ENCODE measurements at places on chromosomes 5 and 9. TPM values are rescaled to one million over a fixed set of nuclear protein-coding genes. Genes with fewer than 3 reads are reported as not detected.

DNA sequence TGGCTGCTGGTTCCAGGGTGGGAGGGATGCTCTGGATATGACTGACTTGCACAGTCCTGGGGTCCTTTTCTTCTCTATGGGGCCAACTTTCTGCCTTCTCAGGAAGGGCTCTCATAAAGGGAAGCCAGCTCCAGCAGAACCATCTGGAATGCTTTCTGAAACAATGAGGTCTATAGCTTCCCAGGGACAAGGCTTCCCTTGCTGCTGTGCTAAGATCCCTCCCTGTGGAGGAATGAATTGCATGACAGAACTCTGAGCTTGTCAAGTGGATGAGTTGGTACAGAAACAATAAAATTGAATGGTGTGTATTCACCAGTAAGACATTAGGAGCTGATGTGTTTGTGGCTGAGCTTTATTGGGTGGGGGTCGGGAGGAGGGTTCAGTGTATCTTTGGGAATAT, 19.8 kb downstream of the CKMT2 start:
- DNase-seq, result no peak

GRCh38 chr5:138536665-138537315, 6.2 kb downstream of the ETF1 start:
- no peak for DNase-seq

GRCh38 chr9:2096376-2096970, 81.3 kb downstream of the SMARCA2 start:
- no peak for DNase-seq

The TMEM167A gene
- 22.3 TPM for total RNA-seq

DNA sequence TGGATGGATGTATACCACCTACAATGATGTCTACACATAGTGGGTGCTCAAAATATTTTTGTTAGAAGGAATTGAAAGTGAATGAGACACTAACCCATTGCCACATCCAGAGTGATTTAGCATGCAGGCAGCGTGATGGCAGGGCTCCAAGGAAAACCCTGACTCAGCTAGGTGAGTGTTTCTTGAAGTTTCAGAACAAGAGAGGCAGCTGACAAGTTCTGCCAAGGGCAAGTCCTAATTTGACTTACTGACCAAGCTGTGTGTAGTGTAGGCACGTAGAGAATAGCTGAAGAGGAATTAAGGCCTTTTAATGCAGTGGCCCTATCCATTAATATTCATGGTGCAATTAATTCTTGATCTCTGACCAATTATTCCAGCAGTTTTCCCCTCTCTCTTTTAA, 107.8 kb upstream of the ATP10B start:
- no peak for DNase-seq

GRCh38 chr5:32439086-32439642, 5.4 kb downstream of the ZFR start:
- no peak for DNase-seq

- no peak for DNase-seq
These were observed 54.0 kb downstream of the SHOC1 start for GRCh38 chr9:111740739-111741138.

The NPR3 gene
- total RNA-seq, result 14.7 TPM

DNA sequence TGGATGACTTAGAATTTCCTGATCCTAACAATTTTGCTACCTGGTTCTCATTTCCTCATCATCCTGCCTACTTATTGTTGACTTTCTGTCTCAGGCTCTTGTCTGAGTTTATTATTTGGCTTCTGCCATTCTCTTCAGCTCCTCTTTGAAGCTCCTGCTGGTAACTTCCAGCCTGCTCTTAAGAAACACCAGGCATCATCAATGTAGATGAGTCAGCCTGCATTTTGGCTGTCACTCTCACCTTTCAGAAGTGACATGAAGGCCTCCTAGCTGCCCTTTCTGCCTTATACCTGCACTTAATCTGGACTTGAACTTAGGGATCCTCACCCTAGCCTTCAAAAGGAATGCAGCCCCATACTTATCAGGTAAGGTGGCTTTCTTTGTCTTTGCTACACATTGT, 551.8 kb upstream of the ZNF608 start:
- no peak for DNase-seq

The SPINK7 gene
- total RNA-seq, result 65.3 TPM

DNA sequence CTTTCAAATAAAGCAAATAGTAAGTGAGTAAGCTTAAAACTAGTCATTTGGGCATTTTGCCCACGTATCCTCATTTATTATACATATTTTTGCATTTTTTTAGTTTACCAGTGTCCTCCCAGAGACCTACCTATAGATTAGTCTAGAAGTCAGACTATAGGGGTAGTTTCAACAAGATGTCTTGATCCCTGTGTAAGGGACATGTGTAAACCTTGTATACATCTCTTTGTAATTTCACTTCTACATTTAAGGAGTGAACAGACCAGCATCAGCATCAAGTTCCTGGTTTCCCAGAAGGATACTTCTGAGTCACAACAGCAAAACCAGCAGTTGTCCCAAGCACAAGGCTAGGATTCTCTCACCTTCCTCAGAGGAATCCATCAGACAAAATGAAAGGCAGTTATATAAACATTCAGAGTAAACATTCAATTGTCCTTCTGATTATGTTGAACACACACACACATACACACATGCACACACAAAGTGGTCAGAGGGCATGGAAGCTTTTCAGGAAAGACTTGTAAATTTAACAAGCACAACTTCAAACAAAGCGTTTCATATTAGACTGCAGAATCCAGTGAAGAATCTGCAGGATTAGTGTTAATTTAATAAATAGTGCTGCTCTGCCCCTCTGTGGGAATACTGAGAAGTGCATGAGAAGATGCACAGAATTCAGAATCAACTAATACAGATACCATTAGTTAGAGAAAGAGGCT, 55.4 kb downstream of the HINT1 start:
- DNase-seq, result no peak

DNA sequence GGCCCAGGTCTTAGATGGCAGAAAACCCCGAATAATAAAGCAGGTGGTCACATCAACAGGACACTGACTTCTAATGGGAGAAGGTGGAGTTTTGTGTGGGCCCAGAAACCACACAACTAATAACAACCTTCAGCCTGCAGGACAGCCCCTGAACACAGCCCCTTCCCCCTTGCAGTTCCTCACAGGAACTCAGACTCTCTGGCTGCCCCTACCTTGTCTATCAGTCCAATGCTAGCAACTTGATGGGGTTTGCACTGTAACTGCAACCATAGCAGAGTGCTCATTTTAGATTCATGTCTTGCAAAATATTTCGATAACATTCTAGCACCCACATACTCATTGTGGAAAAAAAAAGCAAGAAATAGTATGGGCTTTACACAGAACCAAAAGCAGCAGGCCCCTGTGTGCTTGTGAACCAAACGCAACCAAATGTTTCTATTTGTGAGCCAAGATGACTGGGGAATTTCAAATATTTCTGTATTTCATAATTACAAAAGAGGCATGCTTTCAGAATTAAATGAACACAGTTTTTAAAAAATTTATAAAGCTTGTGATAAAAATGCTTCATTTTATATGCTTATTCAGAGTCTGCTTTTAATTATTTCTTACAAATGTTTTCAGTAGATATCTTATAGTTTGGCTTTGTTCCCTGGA, 62.7 kb upstream of the PDE4D start:
- no peak for DNase-seq

GRCh38 chr5:8908055-8908683, 637.7 kb downstream of the SEMA5A start:
- DNase-seq, result no peak

- no peak for DNase-seq
These were observed 6.4 kb downstream of the NEURL1B start for GRCh38 chr5:172647352-172648012.

DNA sequence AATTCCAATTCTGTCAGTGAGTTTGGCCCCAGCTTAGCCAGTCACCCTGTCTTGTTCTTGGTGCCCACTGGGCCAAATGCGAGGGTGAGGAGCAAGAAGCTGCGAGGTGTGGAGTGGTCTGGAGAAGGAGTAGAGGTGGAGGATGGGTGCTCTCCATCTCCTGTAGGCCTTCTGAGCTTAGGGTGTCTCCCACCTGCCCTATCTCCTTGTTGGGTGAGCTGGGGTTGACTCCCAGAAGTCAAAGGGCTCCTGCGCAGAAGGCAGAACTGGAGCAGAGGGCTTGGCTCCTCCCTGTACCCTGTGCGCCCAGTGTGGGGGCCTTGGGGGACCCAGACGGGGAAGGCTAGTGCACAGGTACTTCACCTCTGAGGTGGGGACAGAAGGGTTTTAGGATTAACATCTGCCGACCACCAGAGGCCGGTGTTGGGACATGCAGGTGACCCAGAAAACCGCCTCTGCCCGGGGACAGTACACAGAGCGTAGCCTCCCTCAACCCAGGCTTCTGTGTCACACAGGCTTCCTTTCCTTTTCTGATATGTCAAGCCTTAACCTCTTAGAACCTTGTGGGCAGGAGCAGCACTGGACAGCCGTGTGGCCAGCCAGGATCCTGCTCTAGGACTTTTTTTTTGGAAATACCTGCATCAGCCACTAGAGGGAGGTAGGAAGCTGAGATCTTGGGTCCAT, 16.9 kb downstream of the IL5 start:
- DNase-seq, result no peak

The PCDHA1 gene
- not detected for total RNA-seq

The AIF1L gene
- 16.2 TPM for total RNA-seq

DNA sequence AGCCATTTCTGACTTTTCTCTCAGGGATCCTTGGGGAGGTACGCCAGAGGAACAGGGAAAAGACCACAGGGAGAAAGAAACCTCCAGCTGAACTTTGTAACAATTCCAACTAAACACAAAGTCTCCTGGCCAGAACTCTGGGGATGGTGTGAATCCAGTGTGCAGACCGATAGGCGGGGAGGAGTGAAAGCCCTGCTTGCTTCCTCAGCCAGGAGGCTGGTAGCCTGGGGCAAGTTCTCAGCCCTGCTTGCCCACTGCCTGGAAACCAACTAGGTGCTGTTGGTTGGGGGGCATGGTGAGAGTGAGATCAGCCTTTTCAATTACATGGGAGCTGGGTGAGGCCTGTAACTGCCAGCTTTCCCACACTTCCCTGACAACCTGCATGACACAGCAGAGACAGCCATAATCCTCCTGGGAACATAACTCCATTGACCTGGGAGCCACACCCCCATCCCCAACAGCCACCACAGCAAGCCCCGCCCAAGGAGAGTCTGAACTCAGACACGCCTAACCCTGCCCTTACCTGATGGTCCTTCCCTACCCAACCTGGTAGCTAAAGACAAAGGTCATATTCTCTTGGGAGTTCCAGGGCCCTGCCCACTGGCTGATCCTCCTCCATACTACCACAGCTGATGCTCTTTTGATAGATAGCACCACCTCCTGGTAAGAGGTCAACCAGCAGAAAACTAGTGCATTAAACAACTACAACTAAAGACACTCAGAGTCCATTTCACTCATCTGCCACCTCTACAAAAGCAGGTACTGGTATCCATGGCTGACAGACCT, 100.1 kb upstream of the TNFAIP8 start:
- DNase-seq, result no peak

Measured in vagina (tissue), 2 donors.